Stimulated activated CD4-positive, alpha-beta T cell treated with anti-CD3 and anti-CD28 coated beads, Interleukin-1b, Interleukin-23, amount 100 ng/mL, for 1 hour (primary cell): ENCODE measurements at places on chromosomes 1 and 21.

- no peak for DNase-seq
Observed at GRCh38 chr1:67855961-67856360, 22.7 kb upstream of the GNG12 start.

GRCh38 chr21:46179708-46180078 is 4.6 kb downstream of the SPATC1L start:
- DNase-seq, result no peak

DNA sequence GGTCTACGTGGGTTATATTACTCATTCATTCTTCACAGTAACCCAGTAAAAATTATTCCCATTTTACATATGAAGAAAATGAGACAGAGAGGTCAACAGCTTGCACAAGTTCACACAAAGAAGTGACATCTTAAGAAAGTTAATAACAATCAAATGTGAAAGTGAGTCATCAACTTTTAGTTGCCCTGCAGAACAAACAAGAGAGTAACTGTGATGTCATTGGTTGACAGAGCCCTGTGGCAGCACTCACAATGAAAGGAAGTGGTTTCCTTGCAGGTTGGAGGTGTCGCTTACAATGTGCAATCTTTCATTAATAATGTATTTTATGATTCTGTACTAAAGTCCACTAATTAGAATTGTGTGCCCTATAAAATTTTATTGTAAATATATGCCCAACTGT is 369.6 kb downstream of the RYR2 start:
- no peak for DNase-seq

- DNase-seq, result no peak
Observed at GRCh38 chr1:160874935-160875334, 10.0 kb downstream of the ITLN1 start.
